ENCODE measurements at places on chromosomes 4 and X. TPM values are rescaled to one million over a fixed set of nuclear protein-coding genes. Genes with fewer than 3 reads are reported as not detected.

GRCh38 chrX:13099121-13099520 lies 54.7 kb upstream of the FAM9C start:
- DNase-seq: no peak

GRCh38 chr4:45650545-45650944 lies 473.3 kb downstream of the GABRG1 start:
- DNase-seq: no peak

DNA sequence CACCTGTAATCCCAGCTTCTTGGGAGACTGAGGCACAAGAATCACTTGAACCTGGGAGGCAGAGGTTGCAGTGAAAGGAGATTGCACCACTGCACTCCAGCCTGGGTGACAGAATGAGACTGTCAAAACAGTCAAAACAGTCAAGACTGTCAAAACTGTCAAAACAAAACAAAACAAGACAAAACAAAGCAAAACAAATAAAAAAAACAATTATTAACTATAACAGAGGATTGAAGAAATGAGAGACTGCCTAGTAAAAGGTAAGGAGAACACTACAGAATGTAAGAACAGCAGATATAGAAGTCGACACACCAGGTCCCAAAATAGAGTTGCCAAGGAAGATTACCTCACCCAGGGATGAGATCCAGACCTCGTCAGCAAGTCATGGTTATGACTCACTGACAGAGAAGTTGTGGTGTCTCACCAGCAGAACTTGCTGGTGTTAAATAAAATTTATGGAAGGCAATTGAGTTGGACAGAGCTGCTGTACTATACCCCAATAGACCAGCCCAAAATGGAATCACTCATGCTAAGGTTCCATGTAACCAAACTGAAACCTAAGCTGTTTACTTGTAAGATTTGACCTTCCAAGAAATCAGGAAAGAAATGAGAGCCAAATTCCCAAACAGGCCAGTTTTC lies 32.1 kb upstream of the GK start:
- DNase-seq: no peak

- DNase-seq: no peak
Measured at GRCh38 chr4:80448056-80448455, 112.5 kb downstream of the CFAP299 start.

DNA sequence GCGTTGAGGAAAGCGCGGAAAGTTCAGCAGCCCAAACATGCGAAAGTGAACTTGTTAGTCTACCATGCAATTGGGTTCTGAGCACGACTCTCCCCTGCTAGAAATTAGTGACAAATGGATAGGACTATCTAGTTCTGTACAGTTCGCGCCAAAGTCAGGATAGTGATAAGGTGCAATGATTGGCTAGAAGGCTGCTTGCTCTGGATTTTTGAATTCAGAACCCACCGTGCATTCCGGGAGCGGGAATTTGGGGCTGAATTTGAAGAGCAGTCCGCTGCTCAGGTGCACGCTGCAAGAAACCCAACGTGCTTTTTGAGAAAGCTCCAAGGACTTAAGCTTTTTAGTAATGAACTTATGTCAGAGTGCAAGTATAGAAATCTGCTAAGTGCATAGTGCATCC lies 732 bp upstream of the ESX1 start:
- DNase-seq: no peak

- DNase-seq: no peak
Measured at GRCh38 chr4:112759313-112759712, 122.4 kb downstream of the LARP7 start.

C1QTNF7 gene
- 0.38 TPM for polyA plus RNA-seq

MMRN1 gene
- polyA plus RNA-seq: 17.1 TPM

NOX1 gene
- polyA plus RNA-seq: 0.11 TPM

Data from lung (tissue), 17 donors.